Mesothelial cell of epicardium (in vitro differentiated cells): ENCODE measurements at places on chromosomes 12 and 14.

- no peaks in the 10 kb centered on the region for H3K27me3 ChIP-seq
- H3K36me3 ChIP-seq, result peaks cover 2% of the 10 kb centered on the region
- DNase-seq, result no peak
Observed at GRCh38 chr12:31562594-31563328, 28.2 kb downstream of the DENND5B start.

- peaks cover 6% of the 10 kb centered on the region for H3K36me3 ChIP-seq
- no peaks in the 10 kb centered on the region for H3K27me3 ChIP-seq
- H3K4me1 ChIP-seq, result peaks cover 14% of the 10 kb centered on the region
- DNase-seq, result no peak
- H3K27ac ChIP-seq, result no peak overlapping the region
Observed at GRCh38 chr12:32159925-32160324, 53.3 kb downstream of the BICD1 start.

DNA sequence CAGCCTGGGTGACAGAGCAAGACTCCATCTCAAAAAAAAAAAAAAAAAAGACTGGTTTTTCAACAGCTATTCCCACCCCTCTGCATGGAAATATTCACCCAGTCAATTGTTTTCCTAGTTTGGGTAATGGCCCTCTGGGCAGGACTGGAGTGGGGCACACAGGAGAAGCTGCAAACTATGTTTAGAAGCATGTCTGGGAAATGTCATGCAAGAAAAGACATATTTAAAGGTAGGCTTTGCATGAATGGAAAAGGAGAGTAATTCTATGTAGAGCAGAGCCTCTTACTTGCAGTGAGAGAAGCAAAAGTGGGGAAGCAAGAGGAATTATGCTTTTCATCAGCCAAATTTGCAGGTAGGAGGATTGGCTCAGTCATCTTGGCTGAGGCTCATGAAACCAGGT lies 276.5 kb upstream of the PLEKHG7 start:
- no peak overlapping the region for H3K4me3 ChIP-seq
- peaks cover 46% of the 10 kb centered on the region for H3K4me1 ChIP-seq
- no peak overlapping the region for H3K27ac ChIP-seq
- H3K27me3 ChIP-seq, result no peaks in the 10 kb centered on the region

- H3K4me3 ChIP-seq, result no peak overlapping the region
- no peak for DNase-seq
- H3K27me3 ChIP-seq, result peaks cover 13% of the 10 kb centered on the region
Observed at GRCh38 chr14:45743884-45744283, 490.9 kb upstream of the MIS18BP1 start.

GRCh38 chr14:75824318-75824717 lies 157.5 kb downstream of the TGFB3 start:
- DNase-seq, result no peak
- peak overlapping the region; percentile 27 for H3K27ac ChIP-seq
- H3K36me3 ChIP-seq, result peaks cover 10% of the 10 kb centered on the region

- H3K4me3 ChIP-seq, result no peak overlapping the region
- H3K27ac ChIP-seq, result peak overlapping the region; percentile 14
- no peaks in the 10 kb centered on the region for H3K27me3 ChIP-seq
Observed at GRCh38 chr12:76069339-76069738, 15.1 kb downstream of the NAP1L1 start.

GRCh38 chr14:65910108-65910786 lies 497.7 kb downstream of the FUT8 start:
- DNase-seq, result no peak
- H3K27me3 ChIP-seq, result peaks cover 24% of the 10 kb centered on the region
- H3K36me3 ChIP-seq, result no peaks in the 10 kb centered on the region
- no peak overlapping the region for H3K27ac ChIP-seq

DNA sequence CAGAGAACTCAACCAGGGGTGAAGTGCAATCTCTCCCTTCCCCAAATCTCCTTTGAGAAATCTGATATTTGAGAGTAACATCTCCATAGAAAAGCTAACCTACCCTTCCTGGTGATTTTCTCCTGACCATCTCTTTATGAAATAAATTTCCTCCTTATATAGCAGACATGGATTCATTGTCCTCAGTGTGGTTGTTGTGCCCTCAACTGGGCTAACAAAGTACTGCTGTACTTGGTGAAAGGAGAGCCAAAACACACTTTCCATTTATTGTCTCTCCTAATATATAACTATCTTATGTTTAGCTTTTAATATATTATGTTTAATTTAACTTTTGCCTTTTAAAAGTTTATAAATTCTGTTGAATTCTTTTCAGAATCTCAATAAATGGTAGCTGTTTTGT lies 65.1 kb upstream of the SLCO1B1 start:
- no peaks in the 10 kb centered on the region for H3K36me3 ChIP-seq
- no peaks in the 10 kb centered on the region for H3K27me3 ChIP-seq
- no peaks in the 10 kb centered on the region for H3K4me1 ChIP-seq
- no peak overlapping the region for H3K27ac ChIP-seq
- DNase-seq, result no peak
